ENCODE measurements at places on chromosomes 16 and 17.

DNA sequence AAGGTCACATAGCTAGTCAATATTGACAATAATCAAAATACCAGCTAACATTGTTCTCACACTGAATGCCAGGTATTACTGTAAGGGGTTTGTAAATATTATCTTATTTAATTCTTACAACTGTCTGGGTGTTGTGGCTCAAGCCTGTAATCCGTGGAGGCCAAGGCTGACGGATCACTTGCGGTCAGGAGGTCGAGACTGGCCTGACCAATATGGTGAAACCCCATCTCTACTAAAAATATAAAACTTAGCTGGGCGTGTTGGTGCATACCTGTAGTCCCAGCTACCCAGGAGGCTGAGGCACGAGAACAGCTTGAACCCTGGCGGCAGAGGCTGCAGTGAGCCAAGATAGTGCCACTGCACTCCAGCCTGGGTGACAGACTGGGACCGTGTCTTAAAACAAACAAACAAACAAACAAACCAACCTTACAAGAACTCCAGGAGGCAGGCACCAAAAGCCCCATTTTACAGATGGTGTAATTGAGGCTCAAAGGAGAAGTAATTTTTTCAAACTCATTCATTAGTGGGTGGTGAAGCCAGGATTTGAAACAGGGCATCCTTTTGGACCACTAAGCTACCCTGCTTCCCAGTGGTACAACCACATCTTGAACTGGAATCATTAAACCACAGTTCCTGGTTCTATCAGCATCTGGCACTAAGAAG is 104.3 kb downstream of the XYLT1 start:
- no peak for DNase-seq

DNA sequence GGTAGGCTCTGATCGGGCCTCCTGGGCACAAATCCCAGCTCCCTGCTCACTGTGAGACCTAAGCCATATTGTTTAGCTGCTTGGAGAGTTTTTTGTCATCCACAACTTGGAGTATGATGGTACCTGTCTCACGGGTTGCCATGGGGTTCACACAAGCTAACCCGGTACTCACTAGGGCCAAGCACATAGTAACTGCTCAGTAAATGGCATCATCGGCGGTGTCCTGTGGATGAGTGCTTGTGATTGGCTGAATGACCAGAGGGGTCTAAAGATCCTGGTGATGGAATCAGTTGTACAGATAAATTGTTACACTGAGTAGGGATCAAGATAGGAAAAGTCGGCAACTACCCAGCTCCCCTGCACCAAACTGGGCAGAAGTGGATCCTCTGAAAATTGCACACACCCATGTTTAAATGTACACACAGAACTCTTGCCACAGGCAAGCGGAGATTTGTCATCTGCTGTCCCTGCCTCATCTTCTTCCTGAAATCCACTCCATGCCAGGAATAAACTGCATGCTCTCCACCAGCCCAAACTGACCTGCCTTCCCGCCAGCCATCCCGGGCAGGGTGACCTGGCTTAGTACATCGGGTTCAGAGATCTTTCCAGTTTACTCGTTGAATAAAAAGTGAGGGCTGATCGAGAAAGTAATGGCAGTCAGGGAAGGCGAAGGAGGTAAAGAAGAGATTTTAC is 6.5 kb downstream of the MAPT start:
- no peak for DNase-seq

DNA sequence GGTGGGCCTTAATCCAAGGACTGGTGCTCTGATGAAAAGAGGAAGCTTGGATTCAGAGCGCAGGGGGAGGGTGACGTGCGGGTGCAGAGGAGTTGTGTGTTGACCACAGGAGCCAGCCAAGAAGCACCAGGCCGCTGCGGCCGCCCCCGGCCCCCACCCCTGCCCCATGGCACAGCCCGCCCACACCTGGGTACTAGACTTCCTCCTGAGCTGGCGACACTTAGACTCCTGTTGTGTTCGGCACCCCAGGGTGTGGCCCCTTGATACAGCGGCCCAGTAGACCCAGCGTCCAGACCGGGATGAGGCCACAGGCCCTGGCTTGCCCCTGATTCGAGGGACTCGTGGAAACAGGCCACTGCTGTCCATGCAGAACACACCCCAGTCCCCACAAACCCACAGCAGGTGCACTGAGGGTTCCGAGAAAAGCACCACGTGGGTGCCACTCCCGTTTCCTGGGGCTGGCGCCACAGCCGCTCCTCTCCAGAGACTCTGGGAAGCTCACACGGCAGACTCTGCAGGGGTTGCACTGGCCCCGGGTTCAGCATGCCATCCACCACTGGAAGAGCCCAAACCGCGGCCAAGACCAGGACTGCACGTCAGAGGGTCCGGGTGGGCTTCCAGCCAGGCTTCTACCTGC is 5.7 kb upstream of the SNAI3 start:
- no peak for DNase-seq

GRCh38 chr17:3626831-3627768 is 8.9 kb downstream of the SHPK start:
- DNase-seq: no peak

- no peak for DNase-seq
These were observed 181.4 kb downstream of the ENGASE start for GRCh38 chr17:79255926-79256585.

DNA sequence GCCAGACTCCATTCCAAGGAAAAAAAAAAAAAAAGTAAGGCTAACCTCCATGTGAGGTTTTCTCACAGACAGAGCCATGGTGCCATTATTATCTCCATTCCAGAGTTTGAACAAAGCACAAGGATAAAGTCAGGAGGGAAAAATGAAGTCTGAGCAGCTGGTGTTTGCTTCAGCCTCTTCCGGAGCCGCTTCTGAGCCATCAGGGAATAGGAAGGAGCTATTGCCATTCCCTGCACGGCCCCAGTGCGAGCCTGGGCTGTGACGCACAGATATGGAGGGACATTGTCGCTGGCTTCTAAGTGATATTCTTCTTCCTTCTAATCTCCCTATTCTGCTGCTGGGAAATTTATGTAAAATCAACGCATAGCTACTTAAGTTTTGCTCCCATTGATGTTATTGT is 69.5 kb upstream of the PIRT start:
- DNase-seq: peak; percentile 7
